ENCODE measurements at places on chromosomes 16 and 17.

DNA sequence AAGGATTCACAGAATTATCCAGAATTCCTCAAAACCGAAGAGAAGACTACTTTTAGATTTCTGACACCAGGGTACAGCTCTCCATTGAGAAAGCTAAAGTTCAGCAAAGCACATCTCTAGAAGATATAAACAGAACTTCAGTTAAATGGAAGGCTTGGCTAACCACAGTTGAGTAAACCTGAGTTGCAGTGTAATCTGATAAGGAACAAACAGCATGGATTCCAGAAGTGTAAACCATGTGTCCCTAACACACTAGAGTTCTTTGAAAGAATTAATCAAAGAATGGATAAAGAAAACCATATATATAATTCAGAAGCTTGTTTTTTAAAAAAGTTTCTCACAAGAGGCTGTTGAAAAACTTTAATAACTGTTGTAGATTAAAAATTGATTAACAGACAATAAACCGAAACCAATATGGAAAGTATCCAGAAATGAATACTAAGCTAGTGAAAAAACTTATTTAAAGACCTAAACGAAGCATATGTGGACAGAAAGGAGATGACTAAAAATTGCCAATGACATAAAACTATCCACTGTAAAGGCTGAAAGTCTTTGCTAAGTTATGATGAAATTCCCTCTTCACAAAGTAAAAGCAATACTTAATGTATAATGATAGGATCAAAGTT is 4.3 kb downstream of the RNF43 start:
- peak; percentile 25 for DNase-seq

DNA sequence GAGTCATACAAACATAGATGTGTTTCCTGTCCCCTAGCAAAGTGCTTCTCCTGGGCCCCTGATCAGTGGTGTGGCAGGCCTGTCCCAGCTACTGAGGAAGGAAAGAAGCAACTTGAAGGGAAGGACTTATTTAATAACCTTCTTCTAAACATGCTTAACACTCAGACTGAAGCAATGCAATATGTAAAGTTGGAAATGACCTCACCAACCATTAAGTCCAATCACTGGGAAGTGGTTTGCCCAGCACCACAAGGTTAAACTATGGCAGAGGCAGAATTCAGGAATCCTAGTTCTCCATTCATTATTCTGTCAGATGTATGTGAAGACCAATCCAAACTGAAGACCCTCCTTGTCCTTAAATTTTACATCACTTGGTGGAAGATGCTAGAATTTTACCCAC is 39.1 kb downstream of the CENPV start:
- no peak for DNase-seq

GRCh38 chr17:81009136-81009535 is 17.5 kb downstream of the CHMP6 start:
- DNase-seq: no peak

DNA sequence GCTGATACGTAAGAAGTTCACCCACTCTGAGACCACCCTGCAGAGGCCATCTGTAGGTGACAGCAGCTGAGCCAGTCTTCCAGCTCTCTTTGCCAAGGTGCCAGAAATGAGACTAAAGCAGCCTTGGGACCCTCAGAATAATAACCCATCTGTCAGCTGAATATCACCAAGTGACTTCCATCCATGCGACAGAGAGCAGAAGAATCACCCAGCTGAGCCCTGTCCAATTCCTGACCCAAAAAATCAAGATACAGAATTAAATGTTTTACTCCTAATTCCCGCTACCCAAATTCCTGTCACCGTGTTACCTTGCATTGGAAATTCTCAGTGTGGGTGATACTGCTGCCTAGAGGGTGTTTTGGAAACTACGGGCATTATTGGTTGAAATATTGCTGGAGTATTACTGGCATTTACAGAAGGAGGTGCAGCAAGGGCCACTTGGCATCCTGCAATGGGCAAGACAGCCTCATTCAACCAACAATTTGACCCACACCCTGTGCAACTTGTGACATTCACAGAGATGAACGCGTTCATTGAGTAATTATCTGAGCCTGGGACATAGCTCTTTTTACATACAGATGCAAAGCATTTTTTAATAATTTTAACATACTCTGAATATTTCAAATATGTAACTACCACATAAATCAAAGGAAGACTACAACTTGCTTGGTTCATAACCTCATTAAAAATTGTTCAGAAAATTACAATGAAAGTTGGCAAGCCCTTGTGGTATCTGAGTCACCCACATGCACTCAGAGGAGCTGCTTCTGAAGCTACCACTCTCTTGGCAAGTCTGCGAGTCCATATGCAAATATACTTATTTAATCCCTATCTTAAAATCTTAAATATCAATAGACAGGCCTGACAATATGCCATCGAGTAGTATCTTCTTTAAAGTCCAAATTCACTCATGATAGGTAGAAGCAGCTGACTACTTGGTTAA is 126.6 kb downstream of the C16orf95 start:
- DNase-seq: no peak
